ENCODE measurements at places on chromosomes 6 and 20.
A peak's percentile ranks its signal among the peaks of the same experiment; 100 is the strongest.

DNA sequence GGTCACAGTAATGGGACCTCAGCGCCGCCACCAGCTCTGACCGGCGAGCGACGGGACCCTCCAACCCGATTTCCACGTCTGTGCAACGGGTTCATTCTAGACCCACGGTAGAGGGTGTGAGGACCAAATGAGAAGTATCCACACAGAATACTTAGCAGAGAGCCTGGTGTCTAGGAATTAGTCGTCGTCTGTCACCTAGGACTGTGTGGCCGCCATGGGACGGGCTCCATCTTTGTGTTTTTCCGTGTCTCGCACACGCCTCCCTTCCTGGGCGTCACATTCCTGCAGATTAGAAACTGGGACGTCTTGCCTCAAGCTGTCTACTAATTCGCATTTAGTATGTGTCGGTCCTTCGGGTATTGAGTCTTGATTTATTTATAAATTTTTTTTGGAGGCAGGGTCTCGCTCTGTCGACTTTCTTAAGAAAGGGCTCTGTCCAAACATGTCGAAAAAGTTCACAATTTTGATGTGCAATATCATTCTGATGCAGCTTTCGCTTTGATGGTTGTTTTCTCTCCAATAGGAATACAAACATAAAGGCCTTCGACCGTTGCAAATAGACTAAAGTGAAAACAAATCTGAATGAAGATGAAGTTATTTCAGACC is 563 bp downstream of the MGME1 start:
- DNase-seq, result no peak

DNA sequence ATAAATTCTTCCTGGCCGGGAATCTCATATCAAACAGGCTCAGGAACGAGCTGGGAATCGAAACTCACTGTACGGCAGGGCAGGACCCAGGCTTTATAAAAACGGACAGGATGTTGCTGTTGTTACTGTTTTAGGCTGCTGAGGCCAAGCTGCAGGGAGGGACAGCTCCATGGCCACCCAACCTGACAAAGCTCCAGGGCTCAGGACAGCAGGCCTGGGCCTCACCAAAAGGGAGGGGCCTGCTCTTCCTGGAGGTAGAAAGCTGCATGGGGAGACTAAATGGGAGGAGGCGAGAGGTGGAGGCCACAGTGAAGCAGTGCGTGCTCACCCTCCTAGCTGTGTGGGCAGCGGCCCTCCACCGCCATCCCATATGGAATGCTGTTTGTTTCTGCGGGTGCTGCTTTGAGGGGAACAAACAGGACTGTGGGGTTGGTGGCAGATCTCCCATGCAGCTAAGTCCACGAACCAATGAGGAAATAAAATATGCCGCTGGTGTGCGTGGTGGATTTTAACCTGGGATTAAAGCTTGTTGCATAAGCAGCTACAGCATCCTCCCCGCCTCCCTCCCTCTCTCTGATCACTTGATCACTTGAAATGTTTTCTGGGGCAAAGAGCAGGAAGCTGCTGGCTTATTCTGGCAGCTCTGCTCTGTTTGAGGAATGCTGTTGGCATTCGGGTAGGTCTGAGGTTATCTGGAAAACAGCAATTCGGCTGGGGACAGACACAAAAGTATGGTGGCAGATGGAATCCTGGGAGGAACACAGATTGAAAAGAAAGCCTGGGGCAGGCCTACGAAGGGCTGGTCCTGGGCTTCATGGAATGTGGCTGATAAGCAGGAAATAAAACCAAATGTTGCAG is 2.4 kb upstream of the ZMYND8 start:
- DNase-seq, result peak; percentile 55

DNA sequence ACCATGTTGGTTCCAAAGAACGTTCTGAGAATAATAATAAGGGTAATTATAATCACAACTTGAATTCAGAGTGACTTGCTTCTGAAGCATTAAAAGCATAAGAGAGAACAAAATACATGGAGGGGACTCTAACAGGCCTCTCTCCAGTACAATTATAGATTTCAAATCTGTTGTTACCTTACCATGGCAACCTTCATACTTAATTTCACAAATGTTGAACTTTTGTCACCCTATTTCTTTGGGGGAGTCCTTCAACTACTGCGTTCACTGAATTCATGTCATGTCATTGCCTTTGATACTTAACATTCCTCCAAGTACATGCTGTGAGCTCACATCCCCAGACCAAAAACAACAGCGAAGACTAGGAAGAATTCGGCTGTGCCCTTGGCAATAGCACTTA is 104.0 kb downstream of the MKKS start:
- no peak for DNase-seq

GRCh38 chr6:32868257-32868788 is 14.3 kb downstream of the PSMB9 start:
- no peak for DNase-seq

- DNase-seq, result no peak
Measured at GRCh38 chr20:49501917-49502316, 19.4 kb upstream of the KCNB1 start.

- DNase-seq, result no peak
Measured at GRCh38 chr6:170267688-170268087, 23.2 kb downstream of the DLL1 start.

- DNase-seq, result no peak
Measured at GRCh38 chr6:36958775-36959554, 4.4 kb downstream of the PI16 start.

- no peak for DNase-seq
Measured at GRCh38 chr6:160949531-160949930, 42.0 kb upstream of the MAP3K4 start.

DNA sequence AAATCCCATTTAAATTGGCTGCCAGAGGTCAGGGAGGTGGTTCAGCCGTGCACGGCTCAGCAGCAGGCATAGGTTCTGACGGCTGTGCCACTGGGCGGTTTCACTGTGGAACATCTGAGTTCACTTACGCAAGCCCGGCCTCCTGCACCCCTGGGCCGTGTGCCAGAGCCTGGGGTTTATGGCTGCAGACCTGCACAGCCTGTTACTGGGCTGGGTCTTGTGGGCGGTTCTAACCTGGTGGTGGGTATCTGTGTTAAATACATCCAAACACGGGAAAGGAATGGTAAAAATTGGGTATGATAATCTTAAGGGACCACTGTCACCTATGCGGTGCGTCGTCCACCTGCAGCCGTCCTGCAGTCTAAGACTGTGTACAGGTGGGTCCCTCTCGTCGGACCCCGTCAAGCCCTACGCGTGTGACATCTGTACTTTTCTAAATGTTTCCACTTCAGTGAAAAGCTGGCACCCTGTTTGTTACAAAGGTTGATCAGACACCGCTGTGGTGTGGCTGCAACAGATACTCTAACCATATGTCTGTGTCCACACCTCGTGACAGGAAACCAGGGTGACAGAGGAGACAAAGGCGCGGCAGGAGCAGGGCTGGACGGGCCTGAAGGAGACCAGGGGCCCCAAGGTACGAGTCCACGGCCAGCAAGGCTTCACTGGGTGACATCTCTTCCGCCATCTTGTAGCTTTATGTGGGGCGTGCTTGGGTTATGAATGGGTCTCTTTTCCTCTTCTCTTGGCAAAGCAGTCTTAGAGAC is 21.5 kb downstream of the COL9A3 start:
- peak; percentile 5 for DNase-seq

DNA sequence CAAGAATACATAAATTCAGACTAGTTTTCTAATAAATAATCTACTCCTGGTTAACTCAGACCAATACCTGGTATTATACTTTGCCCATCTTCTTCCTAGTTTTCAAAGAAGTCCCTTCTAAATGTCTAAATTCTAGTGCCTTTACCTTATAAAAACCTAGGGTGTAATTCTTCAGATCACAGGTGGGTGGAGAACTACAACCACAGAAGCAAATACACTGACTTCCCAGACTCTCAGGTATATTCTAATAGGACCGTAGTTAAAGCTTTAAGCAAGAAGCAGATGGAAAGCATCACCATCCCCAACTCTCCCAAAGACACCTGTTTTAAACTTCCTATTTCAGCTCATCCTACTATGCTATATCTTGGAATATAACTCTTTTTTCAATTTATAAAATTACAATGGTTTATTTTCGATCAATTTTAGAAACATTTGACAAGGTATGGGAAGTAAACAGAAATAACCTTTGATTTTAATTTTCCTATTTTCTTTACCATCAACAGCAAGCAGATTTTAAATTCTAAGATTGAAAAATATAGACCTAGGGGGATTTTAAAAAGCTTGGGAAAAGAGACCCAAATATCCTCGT is 15.8 kb downstream of the MAN1A1 start:
- DNase-seq, result no peak

DNA sequence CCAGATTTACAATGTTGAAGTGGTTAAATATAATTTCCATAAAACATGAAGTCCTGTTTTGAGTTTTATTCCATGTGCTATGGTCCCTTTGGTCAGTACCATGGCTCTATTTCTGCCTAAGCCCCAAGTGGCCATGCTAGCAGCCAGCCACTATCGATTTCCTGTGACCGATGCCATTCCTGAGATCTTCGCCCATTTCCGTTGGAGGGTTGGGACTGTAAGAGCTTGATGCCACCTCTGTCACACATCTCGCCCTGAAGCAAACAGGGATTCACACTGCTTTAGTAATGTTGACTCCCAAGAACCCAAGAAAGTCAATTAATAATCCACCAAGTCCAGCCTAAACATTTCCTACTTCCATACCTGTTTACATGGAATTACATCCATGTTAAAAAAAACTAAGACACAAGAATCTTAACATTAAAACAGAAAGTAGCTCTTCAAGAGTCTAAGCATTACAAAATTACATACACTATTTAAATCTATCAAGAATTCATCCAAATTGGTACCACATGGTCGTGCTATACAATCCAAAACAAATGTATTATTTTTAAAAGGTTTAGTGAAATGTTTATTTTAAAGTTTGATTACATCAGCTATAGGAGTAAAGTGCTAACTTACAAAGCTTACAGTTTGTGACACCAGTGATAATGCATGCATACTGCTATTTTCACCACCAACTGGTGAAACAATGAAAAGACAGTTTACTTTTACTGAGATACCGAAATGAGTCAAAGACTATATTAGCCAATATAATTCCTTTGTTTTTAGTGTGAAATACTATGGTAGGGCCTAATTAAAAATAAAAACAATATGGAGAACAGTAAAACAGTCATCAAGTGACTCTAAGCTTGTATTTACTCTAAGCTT is 2.5 kb downstream of the RBM39 start:
- DNase-seq, result no peak

- DNase-seq, result no peak
Measured at GRCh38 chr6:129890701-129891100, 29.6 kb upstream of the TMEM244 start.

- DNase-seq, result no peak
Measured at GRCh38 chr6:116217069-116217468, 36.8 kb downstream of the TSPYL4 start.

GRCh38 chr6:130622142-130622541 is 205.1 kb upstream of the SMLR1 start:
- no peak for DNase-seq

GRCh38 chr6:41789390-41789724 is 1.9 kb downstream of the TOMM6 start:
- DNase-seq, result no peak

DNA sequence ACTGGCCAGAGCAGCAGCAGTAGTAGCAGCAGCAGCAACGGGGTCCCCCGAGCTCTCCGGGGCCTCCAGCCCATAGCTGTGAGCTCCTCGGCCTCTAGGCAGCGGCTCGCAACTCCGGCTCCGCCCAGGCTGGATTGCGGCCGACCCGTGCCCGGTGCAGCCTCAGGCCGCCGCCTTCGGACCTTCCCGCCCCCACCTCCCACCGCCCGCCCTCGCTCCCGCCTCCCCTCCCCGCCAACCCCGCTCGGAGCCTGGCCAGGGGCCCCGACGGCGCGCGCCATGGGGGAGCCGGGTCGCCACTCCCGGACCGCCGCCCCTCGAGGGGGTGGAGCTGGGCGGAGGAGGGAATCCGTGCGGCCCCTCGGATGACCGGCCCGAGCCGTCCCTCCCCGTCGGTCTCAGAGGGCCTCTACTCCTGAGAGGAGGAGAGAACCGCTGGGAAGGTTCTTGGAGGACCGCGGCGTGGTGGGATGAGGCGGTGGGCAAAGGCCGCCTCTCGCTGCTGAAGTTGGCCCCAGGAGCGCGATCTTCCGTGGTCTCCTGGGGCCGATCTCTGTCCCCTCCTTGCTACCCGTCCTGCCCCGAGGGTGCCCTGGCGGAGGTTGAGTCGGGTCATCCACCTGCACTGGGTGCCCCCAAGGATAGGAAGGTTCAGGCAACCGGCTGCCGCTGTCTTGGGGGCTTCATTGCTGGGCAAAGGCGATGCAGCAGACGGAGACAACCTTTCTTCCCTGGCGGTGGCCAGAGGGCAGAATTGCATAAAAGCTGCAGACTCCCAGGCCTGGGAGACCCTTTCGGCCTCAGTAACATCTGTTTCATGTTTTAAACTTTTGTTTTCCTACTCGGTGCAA is at the start of gene ADAM33:
ADAM33 (minus strand) TSS at position 80 of the 851 bp plus-strand sequence; CDS start at position 74, 6 bp downstream.
- no peak for DNase-seq

GRCh38 chr6:57108691-57109090 is 18.7 kb downstream of the ZNF451 start:
- DNase-seq, result no peak

DNA sequence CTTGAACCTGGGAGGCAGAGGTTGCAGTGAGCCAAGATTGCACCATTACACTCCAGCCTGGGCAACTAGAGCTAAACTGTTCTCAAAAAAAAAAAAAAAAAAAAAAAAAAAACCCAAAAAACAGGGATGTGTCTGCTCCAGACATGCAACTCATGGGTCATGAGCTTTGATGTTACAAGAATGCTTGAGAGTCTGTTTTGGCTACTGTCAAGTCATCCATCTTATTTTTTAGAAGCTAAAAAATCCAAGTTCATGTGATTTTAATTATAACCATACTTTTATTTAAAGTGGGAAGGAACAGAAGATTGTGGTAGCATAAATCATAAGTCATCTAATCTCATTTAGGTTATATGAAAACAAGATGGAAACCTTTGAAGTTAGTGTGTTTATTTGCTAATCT is 120.6 kb downstream of the PDE7B start:
- DNase-seq, result no peak

- no peak for DNase-seq
Measured at GRCh38 chr20:50663095-50663821, 28.1 kb downstream of the RIPOR3 start.

GRCh38 chr6:114355300-114355699 is 12.5 kb upstream of the HS3ST5 start:
- no peak for DNase-seq

DNA sequence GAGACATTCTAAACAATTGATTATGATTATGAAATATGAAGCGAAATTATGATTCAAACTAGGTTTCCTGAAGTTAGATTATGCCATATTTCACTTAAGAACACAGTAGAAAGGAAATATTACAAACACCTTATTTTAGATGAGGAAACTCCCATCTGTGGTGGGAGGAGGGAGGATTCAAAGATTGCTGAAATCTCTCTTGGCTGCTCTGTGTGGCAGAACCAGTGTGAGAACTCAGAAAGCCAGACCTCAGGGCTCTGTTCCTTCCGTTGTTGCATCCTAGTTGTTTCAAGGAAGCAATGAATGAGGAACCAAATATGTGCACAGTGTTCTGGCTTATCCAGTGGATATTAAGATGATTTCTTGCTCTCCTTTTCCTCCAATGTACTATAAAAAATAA is 2.1 kb downstream of the TAAR5 start:
- no peak for DNase-seq

GRCh38 chr6:7894262-7895124 is 16.1 kb downstream of the TXNDC5 start:
- DNase-seq, result no peak

GRCh38 chr20:2179949-2180348 is 78.3 kb downstream of the STK35 start:
- DNase-seq, result no peak

Measured in NCI-H524 treated with DMSO at 0.1 percent for 48 hours (cell line).